IMR-90 (cell line): ENCODE measurements at places on chromosomes 13 and 19.

- no peak for DNase-seq
Measured at GRCh38 chr13:113190181-113190580, 18.3 kb downstream of the PCID2 start.

DNA sequence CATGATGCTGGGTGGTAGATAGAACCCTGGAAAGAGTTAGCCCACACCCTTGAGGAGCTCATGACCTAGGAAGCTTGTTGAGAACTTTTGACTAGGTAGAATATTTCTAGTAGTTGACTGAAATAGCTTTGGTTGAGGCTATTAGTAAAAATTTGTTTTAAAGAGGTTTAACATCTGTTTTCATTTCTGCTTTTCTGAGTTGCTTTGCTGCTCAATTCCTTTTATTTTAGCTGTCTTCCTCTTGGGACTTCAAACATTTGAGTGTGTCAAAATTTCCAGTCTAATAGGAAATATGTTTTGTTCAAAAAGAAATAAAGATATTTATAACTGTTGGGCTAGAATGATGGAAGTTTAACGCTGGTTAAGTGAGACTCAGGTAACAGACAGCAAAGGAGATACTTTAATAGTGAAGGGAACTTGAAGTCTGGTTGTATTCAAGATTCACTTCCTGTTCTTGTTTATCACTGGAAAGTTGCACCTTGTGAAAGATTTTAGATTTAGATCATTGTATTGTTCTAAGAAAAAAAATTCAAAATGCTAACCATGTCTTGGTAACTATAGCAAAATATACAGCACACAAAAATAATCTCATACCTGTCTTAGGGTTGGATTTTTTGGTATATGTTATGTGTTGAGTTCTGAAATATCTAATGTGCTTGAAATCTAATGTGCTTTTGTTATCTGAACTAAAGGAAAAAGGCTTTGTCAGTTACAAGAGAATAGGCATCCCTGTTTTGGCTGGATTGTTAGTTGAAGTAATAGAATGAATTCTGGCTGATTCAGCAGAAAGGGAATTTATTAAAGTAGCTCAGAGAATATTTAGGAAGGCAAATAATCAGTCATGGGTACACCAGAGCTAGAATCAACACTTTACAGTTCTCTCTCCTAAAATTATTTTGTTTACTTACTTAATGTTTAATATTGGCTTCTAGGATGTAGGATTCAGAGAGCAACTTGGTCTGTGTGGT, 24.4 kb upstream of the GPR18 start:
- no peak for DNase-seq

DNA sequence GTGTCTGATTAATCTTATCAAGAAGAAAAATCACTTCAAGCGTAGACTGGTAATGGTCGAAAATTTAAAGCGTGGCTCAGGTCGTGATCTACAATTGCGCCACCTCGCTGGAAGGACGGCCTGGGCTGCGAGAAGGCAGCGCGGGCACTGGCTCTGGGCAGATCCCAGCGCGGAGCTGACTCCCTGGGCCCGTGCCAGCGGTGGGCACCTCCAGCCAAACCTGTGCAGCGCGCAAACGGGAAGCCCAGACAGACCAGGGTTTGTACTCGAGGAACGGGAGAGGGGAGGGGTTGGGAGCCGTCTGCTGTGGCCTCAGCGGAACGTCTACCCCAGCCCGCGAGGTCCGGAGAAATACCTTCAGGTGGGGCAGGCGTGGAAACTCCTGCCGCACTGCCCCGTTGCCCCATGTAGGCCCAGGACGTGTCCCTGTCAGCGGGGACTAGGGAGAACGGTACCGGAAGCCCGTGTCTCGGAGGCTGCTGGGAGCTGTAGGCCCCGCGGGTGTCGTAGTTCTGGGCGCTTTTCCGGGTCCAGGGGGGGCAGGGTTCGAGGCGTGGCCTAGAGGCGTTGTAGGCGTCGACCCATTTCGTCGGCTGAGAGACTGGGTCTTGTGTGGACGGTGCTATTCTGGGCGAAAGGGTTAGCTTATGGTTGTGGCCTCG, 21.1 kb downstream of the ZNF274 start:
- DNase-seq: no peak

DNA sequence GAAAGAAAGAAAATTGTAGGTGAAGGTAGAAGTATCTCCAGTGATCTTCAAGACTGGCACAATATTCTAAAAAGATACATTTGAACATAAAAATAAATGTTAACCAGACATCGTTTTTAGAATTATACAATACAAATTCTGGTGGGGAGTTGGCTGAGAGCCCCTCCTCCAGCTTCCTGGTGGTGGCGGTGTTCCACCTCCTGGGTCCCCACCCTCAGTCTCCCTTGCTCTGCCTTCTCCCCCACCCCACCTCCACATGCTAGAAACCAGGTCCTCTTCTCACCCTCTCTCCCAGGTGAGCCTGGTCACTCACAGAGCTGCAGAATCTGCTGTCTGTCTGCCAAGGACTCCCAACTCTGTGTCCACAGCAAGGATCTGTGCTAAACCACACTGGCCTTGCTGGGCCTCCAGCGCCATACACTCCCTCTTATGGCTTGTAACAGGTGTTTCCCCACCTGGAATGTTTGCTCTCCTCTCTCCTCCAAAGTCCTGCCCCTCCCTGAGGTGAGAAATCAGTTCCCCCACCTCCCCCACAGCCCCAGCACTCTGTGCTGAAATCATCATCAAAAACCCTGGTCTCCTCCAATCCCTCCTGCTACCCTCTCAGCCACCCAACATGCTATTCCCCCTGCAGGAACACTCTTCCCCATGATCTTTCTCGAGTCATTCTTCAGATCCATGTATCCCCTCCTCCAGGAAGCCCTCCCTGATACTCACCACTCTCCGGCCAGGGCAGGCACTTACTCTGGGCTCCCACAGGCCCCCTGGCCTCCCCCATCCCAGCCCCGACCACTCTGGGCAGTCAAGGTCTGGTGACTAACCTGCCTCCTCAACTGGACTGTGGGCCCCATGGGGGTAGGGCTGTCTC, 20.5 kb upstream of the CYP2S1 start:
- no peak for DNase-seq

DNA sequence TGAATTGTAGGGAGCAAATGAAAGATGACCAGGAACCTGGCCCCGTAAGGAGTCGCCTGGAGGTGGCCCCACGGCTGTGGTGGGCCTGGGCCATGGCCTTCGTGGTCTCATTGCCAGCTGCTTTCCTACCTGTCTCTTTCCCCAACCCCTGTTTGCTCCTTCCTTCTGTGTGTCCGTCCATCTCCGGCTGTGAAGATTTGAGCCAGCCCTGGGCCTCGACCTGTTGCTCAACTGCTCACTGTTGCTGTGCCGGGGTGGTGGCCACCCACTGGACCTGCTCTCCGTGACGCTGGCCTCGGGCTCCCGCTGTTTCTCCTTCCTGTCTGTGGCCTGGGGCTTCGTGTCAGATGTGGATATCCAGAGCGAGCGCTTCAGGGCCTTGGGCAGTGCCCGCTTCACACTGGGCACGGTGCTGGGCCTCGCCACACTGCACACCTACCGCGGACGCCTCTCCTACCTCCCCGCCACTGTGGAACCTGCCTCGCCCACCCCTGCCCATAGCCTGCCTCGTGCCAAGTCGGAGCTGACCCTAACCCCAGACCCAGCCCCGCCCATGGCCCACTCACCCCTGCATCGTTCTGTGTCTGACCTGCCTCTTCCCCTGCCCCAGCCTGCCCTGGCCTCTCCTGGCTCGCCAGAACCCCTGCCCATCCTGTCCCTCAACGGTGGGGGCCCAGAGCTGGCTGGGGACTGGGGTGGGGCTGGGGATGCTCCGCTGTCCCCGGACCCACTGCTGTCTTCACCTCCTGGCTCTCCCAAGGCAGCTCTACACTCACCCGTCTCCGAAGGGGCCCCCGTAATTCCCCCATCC, 8.5 kb downstream of the DBP start:
- DNase-seq: no peak

DNA sequence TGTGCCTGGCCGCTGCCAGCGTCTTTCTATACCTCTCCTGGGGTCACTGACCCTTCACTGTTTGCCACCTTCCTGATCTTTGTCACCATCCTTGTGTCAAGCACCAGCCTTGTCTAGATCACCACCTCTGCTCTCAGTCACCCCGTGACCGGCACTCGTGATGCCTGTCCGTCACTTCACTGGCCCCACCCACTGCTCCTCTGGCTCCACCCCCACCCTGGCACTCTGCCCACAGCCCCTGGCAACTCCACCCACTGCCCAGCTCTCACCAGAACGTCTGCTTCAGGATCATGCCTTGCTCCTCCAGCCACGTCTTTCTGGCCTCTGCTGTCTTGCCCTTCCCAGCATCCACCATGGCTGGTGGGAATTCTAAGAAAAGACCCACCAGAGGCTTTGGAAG, 24.8 kb upstream of the PLA2G4C start:
- no peak for DNase-seq

DNA sequence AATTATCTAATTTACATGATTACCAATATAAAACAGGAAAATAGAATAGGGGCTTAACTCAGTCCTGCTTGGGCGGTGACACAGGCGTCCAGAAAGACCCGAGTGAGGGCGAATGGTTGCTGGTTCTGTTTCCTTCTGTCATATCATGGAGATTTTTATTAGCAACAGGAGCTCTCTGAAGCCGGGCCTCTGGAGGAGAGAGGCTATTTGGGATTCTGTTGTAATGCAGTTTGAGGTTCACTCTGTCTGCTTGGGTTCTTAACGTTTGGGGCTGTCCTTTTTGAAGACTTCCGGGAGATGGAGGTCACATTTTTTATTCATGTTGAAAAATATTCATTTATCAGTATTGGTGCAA, 115.7 kb upstream of the ZNF536 start:
- DNase-seq: no peak

DNA sequence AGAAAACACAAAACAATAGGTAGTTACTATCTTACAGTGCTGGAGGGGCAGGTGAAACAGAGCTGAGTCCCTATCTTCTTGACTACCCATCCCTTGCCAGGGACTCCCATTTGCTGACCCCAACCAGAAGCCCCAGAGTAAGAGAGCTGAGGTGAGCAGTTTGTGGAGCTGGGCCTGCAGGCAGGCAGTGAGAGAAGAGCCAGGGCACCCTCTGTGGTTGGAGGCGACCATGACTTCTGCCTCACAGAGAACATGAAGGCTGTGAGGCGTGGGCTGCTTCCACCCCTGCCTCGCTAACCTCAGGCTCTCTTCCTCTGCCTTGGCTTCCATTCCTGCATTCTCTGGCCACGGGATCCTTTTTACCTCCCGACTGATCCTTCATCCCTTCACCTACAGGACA, 47.5 kb upstream of the RNF113B start:
- DNase-seq: no peak

DNA sequence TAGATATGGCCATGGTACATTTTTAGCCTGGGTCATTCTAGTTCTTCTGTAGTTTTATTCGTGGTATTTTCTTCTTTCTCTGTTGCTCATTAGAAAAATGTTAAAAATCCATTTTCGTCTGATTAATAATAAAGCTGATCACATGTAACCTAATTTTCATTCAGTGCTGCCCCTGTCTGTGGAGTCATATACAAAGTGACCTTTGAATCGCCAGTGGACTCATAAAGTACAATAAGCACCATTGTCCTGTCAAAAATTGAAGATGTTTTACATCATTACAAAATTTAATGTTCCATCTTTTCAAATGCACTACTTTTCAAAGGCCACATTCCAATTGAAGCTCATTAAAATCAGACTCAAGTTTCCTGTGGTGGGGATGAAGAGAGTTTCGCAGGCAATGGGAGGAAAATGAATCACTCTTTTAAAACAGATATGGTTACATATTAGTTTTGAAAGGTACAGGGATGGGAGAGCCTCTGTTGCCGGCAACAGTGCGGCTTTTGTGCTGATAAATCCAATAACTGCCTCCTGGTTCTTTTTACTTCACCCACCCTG, 205.4 kb downstream of the ZNF536 start:
- no peak for DNase-seq

DNA sequence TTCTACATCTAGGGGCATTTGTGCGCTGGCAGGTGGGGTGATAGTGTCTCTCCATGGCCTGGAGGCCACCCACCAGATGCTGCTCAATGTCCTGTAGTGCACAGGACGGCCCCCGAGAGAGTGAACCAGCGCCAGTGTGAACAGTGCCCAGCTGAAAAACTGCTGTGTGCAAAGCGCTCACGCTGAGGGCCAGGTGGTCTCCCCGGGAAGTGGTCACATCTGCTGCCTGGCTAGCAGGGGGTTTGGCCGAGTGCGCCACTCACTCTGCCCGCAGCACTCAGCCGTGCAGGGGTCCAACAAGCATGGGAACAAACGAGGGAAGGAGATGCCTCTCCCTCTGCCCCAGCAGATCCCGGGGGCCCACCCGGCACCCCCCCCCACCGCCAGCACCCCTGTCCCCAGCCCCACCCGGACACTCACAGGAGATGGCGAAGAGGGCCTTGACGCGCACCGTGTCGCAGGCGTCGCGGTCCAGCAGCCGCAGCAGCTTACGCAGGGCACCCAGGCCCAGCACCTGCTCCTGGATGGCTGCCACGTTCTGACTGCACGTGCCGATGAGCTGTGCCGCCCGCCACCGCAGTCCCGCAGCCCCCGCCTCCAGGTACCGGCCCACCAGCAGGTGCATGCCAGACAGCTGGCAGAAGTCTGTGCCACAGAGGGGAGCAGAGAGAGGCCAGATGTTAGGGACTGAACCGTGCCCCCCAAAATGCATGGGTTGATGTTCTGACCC, 5.8 kb downstream of the HSPBP1 start:
- no peak for DNase-seq

GRCh38 chr13:44894001-44894770, 95.1 kb downstream of the NUFIP1 start:
- DNase-seq: no peak
